ENCODE measurements at places on chromosomes 13 and 19.

GRCh38 chr19:3982701-3983541 lies 2.3 kb downstream of the EEF2 start:
- DNase-seq = no peak

DNA sequence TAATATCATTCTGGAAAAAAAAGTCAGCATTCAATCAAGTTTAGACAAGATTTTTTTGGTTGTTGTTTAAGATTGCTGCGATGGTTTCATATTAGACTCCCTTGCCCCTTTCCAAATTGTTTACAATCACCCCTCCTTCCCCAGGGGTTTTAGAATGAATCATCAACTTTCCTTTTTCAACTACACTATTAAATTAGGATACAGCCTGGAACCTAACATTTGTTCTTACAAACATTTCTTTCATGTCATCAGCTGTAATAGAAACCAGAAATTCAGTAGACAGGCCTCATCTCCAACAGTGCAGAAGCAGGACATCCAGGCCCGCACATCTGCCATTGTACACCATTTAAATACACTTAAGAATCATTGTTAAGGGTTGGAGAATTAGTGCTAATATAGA lies 44.4 kb upstream of the WDFY2 start:
- no peak for DNase-seq

- DNase-seq = no peak
These were observed 94.9 kb downstream of the FAM216B start for GRCh38 chr13:42876270-42876714.

- no peak for DNase-seq
These were observed 938 bp downstream of the JSRP1 start for GRCh38 chr19:2255112-2255845.

DNA sequence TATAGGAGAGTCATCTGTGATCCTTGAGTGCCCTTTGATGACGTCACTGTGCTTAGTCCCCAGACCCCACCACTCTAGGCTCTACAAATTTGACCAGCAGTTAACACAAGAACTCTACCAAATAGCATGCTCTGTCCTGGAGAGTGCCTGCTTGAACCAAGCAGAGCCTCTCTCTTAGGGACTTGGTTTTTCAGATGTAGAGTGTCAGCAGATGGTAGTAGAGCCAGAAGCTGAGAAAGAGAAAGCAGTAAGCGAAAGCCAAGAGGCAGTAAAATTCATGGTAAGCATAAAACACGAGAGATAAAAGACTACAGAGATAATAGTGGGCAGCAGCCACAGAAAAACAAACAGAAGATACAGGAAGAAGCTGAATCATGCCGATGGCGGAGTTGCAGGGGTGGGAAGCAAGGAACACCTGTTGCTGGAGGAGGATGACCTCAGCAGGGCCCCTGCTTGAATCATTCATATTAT lies 193.3 kb downstream of the SLC7A1 start:
- DNase-seq = no peak
